ENCODE measurements at places on chromosomes 1 and 21. TPM values are rescaled to one million over a fixed set of nuclear protein-coding genes. Genes with fewer than 3 reads are reported as not detected.

Gene CYP2J2
- total RNA-seq: 0.46 TPM

Gene COL11A1
- total RNA-seq: 15.4 TPM

Gene MYOC
- total RNA-seq: not detected

DNA sequence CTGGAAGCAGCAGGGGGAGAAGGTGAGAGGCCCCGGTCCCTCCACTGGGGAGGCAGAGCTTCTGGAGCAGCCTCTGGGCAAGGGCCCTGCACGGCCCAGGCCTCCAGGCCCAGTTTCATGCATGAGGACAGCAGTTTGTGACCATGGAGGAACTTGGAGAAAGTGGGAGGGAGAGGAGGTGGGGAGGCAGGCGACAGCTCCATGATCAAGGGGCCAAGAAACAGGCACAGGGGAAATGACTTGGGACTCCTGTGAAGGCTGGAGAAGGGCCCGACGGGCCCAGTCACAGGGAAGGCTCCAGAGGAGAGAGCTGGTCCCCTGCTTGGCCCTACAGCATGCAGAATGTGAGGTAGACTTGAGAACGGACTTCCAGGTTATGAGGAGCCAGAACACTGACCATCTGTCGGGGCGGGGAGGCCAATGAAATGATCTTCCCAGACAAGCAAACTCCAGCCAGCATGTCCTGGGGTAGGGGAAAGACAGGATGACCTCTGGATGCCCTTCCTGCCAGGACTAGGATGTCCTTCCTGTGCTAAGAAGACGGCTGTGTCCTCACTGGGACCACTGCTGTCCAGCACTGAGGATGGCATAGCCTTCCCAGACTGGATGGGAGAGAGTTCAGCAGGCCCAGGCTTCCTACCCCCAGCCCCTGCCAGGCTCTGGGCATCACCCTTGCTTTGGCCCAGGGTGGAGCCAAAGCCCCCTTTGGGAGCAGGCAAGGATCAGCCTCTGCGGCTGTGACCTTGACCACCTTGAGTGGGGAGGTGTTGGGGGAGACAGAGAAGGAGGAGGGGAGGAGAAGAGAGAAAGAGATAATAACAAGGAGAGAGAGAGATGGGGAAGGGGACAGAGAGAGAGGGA, 548.2 kb downstream of the PTPRU start:
- H3K27me3 ChIP-seq: no peaks in the 10 kb centered on the region
- no peak for DNase-seq
- H3K27ac ChIP-seq: no peak overlapping the region
- H3K4me1 ChIP-seq: no peaks in the 10 kb centered on the region
- no peak overlapping the region for H3K4me3 ChIP-seq
- no peaks in the 10 kb centered on the region for H3K36me3 ChIP-seq

DNA sequence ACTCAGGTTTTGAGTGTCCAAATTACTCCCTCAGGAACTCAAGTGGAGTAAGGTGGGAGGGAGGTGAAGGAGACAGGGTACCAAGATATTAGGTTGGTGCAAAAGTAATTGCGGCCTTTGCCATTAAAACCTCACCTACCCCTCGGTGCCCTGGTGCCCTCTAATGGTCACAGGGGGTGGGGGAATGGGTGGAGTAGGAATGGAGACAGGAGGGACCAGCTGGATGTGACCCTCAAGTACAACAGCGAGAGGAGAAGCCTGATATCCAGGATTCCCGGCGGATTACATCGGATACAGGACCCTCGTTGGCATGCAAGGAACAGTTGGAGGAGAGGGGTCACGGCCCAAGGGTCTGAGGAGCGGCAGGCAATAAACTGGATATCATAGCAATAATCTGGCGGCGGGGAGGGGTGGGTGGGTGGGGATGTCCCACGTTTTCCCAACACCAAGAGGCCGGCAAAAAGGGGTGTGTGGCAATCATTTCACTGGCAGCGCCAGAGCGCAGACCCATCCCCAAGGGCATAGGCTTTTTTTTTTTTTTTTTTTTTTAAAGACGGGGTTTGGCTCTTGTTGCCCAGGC, 4.3 kb upstream of the ZBTB7B start:
- no peaks in the 10 kb centered on the region for H3K36me3 ChIP-seq
- peak overlapping the region; percentile 88 for H3K4me3 ChIP-seq
- H3K27me3 ChIP-seq: no peaks in the 10 kb centered on the region

- H3K4me3 ChIP-seq: peak overlapping the region; percentile 82
- peaks cover 13% of the 10 kb centered on the region for H3K27me3 ChIP-seq
- DNase-seq: peak; percentile 46
- peaks cover 4% of the 10 kb centered on the region for H3K36me3 ChIP-seq
- peak overlapping the region; percentile 91 for H3K27ac ChIP-seq
Observed at GRCh38 chr1:65147424-65148177, 402 bp upstream of the AK4 start.

GRCh38 chr21:31299291-31300147, 44.5 kb downstream of the TIAM1 start:
- no peak overlapping the region for H3K27ac ChIP-seq
- H3K4me3 ChIP-seq: no peak overlapping the region

GRCh38 chr1:233598891-233599541, 14.9 kb upstream of the KCNK1 start:
- 0 out of 2 replicates have a peak, but pooled peaks cover 2% of the 10 kb centered on the region for H3K4me1 ChIP-seq
- H3K4me3 ChIP-seq: no peak overlapping the region
- peaks cover 13% of the 10 kb centered on the region for H3K27me3 ChIP-seq
- no peak overlapping the region for H3K27ac ChIP-seq
- no peaks in the 10 kb centered on the region for H3K36me3 ChIP-seq
- no peak for DNase-seq

Measured in WTC11 (cell line).